Left ventricle myocardium inferior (tissue), 1 donor: ENCODE measurements at places on chromosomes 2 and 18. TPM values are rescaled to one million over a fixed set of nuclear protein-coding genes. Genes with fewer than 3 reads are reported as not detected.

The IL36RN gene
- not detected for total RNA-seq

- DNase-seq, result no peak
Measured at GRCh38 chr2:59083075-59083828, 842.1 kb upstream of the FANCL start.

GRCh38 chr2:29238497-29238896, 123.3 kb downstream of the CLIP4 start:
- DNase-seq, result no peak

GRCh38 chr18:69021211-69021805, 223.4 kb downstream of the CCDC102B start:
- DNase-seq, result no peak

- no peak for DNase-seq
Measured at GRCh38 chr2:224241001-224241400, 160.9 kb downstream of the FAM124B start.

- DNase-seq, result no peak
Measured at GRCh38 chr2:102634831-102635241, 15.5 kb downstream of the SLC9A2 start.

The CCT7 gene
- 197 TPM for total RNA-seq

DNA sequence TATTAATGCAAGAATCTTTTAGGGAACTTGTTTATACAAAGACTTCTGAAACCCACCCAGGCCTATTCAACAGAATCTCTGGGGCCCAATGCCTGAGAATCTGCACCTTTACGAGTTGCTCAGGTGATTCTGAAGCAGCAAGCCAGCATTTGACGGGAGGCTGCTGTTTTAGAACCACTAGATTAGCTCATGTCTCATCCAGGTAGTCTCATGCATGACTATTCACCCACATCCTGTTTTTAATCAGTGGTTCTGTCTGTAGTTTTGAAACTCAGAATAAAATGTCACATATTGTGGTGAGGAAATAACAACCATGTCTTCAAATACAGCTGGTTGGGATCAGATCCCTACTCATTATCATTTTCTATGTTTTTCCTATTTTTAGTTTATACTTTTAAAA, 39.5 kb downstream of the CYTIP start:
- DNase-seq, result no peak

GRCh38 chr2:78082555-78082954, 560.4 kb upstream of the LRRTM4 start:
- no peak for DNase-seq

DNA sequence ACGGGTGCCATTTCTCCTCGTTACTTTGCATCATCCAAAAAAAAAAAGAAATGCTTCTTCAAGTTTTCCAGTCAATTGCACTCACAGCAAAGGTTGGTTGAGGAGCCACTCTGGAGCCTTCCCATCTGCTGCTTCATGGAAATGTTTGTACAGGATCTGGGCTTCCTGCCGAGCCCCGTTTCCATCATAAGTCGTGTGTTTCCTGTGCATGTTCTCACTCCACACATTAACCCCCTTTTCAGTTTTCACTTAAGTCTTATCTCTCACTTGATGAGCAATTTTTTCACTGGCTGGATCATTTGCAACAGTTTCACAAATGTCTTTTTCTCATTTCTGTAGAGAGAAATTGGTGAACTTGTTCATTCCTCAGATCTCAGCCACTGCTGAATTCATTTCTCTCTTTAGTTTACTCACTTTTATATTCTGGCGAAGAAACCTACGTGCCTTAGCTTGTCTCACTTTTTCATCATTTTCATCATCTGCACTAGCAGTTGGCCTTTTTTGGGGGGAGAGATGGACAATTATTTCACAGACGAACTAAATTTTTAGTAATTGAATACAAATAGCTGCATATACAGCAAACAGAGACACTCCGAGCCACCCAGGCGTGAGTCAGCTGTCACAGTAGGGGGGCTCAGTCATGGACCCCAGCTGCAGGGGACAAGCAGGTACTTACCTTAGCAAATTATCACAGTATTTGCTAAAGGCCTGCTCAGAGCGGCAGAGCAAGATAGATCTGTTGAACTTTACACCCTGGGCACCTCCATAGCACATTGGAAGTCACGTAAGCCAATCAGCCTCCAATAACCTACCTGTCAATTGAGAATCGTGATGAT, 750.8 kb upstream of the ID2 start:
- DNase-seq, result peak; percentile 43

GRCh38 chr2:169072163-169072925, 3.0 kb downstream of the DHRS9 start:
- DNase-seq, result no peak

- no peak for DNase-seq
Measured at GRCh38 chr2:151936626-151937025, 108.4 kb upstream of the ARL5A start.
